ENCODE measurements at places on chromosomes 12 and 14. TPM values are rescaled to one million over a fixed set of nuclear protein-coding genes. Genes with fewer than 3 reads are reported as not detected.

The CLEC7A gene
- not detected for total RNA-seq

The CABP1 gene
- total RNA-seq: not detected

The TMED8 gene
- total RNA-seq: 24.4 TPM

GRCh38 chr12:130353081-130353480 lies 15.4 kb downstream of the PIWIL1 start:
- DNase-seq: no peak
- no peaks in the 10 kb centered on the region for H3K36me3 ChIP-seq
- H3K27ac ChIP-seq: no peak overlapping the region
- peaks cover 4% of the 10 kb centered on the region for H3K27me3 ChIP-seq
- no peak overlapping the region for H3K4me3 ChIP-seq

The ETNK1 gene
- total RNA-seq: 83.1 TPM

- no peaks in the 10 kb centered on the region for H3K27me3 ChIP-seq
- no peak overlapping the region for H3K4me3 ChIP-seq
- DNase-seq: no peak
- H3K4me1 ChIP-seq: no peaks in the 10 kb centered on the region
These were observed 53.9 kb downstream of the METTL25 start for GRCh38 chr12:82412246-82412645.

- H3K4me3 ChIP-seq: no peak overlapping the region
- H3K27ac ChIP-seq: no peak overlapping the region
- H3K4me1 ChIP-seq: no peaks in the 10 kb centered on the region
- no peaks in the 10 kb centered on the region for H3K36me3 ChIP-seq
- no peaks in the 10 kb centered on the region for H3K27me3 ChIP-seq
- DNase-seq: no peak
These were observed 4.4 kb downstream of the AVIL start for GRCh38 chr12:57813971-57814772.

DNA sequence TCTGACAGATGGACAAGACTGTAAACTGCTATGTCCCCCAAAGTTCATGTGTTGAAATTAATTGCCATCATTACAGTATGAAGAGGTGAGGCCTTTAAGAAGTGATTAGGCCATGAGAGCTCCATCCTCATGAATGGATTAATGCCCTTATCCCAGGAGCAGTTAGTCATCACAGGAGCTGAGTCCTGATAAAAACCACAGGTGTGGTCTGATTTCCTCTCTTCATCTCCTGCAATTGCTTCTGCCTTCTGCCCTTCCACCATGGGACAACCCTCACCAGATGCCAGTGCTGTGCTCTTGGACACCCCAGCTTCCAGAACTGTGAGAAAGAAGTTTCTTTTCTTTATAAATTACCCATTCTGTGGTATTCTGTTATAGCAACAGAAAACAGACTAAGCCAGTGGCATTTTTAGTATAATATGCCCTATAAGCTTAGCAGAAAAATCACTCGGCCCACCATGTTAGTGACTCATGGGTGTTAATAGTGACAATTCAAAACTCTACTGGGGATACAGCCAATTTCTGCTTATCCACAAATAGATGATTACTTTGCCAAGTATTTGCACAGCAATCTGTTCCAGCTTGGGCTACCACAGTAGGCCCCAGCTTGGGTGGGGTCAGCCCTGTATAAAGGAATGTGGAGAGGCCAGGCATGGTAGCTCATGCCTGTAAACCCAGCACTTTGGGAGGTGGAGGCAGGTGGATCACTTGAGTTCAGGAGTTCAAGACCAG lies 129.0 kb upstream of the BCL2L14 start:
- DNase-seq: no peak
- no peak overlapping the region for H3K4me3 ChIP-seq
- H3K36me3 ChIP-seq: no peaks in the 10 kb centered on the region

The TMTC2 gene
- total RNA-seq: 4.5 TPM
